ENCODE measurements at places on chromosomes 11 and 22.

DNA sequence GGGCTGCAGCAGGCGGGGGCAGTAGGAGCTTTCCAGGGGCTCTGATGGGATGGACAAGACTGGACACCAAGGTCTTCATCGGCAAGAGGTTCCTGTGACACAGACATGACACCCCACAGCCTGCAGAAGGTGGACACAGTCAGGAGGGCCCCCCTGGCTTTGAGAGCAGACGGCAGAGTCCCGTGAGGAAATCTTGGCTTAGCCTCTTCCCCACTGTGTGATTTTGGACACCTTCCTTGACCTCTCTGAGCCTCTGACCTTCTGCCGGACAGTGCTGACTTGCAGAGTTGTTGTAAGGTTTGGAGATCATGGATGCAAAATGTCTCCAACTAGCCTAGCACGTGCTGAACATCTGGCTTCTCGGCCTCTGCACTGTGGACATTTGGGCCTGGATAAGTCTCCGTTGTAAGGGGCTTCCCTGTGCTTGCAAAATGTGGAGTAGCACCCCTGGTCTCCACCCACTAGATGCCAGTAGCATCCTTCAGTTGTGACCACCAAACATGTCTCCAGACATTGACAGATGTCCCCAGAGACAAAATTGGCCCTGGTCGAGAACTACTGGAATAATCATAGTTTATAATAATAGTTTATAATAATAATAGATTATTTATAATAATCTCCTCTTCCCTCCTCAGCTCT lies 54.6 kb downstream of the MCM5 start:
- DNase-seq: no peak

- no peak for DNase-seq
Measured at GRCh38 chr11:65786008-65786785, 666 bp upstream of the OVOL1 start.

- DNase-seq: no peak
Measured at GRCh38 chr11:17328871-17329494, 22.6 kb upstream of the NCR3LG1 start.

DNA sequence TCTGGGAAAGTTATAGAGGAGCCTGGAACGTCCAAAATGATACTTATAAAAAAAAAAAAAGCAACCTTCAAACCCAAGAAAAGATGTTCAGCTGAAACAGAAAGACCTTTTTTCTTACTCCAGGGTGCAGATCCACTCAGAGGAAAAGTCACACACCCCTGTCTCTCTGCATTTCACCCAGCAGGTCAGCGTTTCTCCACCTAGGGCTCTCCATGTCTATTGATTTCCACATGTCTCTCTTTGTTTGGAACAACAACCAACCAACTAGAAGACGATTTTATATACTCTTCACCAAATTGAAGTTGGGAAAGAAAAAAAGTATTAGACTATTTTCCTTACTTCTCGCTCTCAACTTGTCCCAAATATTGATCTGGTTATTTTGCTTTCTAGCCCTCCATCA lies 42.2 kb upstream of the BLID start:
- DNase-seq: no peak

DNA sequence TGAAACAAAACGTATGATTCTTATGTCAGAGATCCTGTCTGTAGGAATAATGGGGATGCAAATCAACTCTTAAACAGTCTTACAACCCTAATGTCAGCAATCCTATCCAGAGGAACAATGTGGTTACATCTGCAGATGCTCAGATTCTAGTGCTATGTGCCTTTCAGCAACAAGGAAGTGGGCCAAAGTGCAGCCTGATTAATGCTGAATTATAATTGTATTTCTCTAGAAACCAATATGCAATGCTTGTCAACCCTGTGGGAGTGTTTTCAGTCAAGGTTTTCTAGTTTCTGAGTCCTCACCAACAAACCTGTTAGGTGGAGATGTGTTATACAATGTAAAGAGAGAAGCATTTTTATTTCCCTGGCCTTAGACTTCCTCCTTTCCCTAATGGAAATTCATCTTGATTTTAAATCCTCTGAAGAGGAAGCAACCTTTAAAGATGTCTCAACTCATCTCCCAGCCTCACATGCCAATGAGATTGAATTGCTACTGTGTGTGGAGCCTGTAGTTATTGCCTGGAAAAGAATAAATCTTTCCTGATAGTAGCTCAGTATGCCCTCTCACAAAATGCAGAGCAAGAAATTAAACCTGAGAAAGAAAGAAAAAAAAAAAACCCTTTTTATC lies 26.2 kb upstream of the TMEM123 start:
- peak; percentile 33 for DNase-seq

DNA sequence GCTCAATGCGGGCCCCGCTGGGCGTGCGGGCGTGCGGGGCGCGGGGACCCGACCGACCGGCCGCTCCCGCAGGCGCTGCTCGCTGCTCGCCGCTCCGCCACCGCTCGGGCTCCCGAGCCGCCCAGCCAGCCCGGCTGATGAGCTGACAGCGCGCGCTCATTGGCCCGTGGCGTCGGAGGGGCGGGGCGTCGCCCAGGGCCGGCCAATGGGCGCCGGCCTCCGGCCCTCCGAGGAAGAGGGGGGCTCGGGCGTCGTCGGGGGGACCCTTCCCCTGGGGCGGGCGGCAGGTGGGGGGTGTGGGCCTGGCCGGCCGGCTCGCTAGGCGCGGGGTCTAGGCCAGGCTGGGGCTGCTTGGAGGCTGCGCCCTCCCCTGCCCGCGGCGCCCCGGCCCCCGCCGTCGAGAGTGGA lies at the start of gene SCUBE1:
SCUBE1 (minus strand) TSS at position 111 of the 408 bp plus-strand sequence. CDS start 111 bp downstream, outside the sequence.
- peak; percentile 27 for DNase-seq

DNA sequence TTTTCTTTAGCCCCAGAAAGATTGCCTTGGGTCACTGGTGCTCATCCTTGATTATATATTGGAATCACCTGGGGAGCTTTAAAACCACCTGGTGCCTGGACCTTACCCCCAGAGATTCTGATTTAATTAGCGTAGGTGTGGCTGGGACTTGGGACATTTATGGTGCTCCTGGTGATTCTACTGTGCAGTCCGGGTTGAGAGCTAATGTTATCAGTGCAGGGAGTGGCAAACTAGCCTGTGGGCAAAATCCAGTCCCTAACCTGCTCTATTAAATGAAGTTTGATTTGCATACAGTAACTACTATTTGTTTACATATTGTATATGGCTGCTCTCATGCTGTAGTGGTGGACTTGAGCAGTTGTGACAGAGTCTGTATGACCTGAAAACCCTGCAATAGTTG lies 134.0 kb upstream of the SORL1-AS1 start:
- DNase-seq: no peak

- DNase-seq: no peak
Measured at GRCh38 chr11:76025068-76025467, 181.2 kb downstream of the WNT11 start.

DNA sequence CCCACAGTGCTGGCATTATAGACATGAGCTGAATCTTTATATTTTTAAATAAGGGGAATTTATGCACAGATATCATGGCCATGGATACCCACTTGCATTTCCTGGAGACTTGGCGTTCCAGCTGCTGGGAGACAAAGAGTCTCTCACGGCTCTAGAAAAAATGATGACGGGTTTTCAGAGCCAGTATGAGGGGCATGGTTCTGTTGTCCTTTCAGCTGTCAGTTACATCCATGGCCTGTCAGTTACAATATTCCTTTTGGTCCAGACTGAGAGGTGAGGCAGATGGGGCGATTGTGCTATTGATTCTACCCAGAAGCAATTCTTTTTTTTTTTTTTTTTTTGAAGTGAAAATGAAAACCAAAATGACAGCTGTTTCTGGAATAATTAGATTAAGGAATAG lies 29.7 kb downstream of the USH1C start:
- DNase-seq: no peak

GRCh38 chr11:130029137-130029536 lies 26.5 kb upstream of the PRDM10 start:
- DNase-seq: no peak

GRCh38 chr11:47923667-47924066 lies 56.7 kb upstream of the PTPRJ start:
- no peak for DNase-seq

DNA sequence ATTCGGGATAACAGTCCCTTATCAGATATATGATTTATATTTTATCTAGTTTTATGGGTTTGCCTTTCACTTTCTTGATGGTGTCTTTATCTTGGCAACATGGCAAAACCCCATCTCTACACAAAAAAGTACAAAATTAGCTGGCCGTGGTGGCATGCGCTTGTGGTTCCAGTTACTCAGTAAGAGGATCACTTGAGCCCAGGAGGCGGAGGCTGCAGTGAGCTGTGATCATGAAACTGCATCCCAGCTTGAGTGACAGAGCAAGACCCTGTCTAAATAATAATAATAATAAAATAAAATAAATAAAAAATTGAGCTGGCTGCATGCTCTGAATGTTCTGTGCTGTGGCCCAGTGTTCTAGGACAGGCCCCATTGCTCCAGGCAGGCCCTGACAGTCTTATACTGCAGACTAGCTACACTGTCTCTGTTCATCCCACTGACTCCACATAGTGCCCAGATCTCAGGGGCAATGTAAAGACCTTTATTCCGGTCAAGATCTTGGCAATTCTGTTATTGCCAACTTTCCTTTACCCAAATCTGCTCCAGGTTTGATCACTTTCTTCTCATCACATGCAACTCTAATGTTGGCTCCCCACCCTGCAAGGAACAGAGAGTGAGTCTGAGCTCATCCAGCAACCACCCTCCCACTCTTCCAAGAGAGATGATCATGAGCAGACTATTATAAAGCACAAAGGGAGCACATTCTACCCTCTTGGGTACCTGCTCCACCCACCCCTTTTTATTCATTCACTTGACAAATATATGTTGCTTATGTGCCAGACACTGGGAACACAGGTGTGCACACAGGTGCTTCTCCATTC lies 8.8 kb downstream of the HSPA8 start:
- DNase-seq: no peak

- no peak for DNase-seq
Measured at GRCh38 chr22:28441720-28442263, 237.8 kb downstream of the TTC28 start.

GRCh38 chr22:46934172-46934745 lies 171.8 kb downstream of the TBC1D22A start:
- no peak for DNase-seq

DNA sequence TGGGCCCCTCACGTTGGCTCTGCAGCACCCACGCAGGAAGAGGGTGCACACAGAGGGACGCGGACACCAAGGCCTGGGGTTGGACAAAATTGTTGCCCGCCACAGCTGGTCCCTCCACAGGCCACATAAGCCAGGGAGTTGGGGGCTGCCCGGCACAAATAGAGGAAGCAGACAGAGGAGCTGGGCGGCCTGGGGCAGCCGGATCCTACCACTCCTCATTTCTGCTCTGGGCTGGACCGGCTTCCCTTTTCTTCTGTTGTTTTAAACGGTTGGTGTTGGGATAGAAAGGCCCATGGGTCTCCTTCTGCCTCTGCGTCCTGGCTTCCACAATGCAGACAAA lies 36.4 kb upstream of the LINC01488 start:
- DNase-seq: peak; percentile 50

DNA sequence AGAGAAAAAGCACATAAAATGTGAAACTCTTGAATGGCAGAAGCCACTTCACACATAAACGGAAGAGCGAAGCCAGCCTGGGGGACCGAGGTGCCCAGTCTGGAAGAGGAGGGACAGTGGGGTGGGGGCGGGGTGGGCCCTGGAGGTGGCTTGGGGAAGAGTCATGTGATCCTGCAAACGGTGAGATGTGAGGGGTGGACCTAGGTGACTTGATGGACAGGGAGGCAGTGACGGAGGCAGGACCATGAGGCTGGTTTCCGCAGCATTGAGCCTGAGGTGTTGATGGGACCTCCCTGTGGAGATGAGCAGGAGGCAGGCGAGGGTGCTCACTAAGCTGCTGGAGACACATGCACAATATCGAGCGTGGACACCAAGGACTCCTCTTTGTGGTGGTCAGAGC lies 16.8 kb downstream of the ZDHHC24 start:
- no peak for DNase-seq

DNA sequence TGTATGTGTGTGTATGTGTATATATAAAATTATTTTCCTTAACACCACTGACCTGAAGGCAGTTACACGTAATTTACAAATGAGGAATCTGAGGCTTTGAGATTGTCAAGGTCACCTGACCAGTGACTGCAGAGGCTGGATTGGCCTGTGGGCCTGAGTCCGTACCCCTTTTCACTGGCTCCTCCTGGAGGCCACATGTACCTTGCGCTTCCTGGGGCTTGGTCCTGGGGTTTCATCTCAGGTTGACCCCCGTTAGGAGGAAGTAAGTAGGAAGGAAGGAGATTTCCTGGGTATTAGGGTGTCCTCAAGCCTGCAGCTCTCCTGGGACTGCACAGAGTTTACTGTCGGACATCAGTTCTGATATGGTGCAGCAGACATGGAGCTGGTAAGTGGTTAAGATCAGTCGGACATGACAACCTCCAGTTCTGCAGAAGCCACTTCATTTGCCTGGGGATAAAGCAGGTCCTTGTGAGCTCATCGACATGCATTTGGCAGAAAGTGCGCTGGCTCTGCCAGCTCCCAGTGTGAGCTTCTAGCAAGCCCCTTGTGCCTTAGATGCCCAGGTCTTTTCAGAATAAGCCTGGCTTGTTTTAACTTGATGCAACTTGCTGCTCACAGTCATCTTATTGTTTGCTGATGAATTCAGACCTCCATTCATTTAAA lies 36.6 kb downstream of the ST3GAL4 start:
- peak; percentile 17 for DNase-seq

DNA sequence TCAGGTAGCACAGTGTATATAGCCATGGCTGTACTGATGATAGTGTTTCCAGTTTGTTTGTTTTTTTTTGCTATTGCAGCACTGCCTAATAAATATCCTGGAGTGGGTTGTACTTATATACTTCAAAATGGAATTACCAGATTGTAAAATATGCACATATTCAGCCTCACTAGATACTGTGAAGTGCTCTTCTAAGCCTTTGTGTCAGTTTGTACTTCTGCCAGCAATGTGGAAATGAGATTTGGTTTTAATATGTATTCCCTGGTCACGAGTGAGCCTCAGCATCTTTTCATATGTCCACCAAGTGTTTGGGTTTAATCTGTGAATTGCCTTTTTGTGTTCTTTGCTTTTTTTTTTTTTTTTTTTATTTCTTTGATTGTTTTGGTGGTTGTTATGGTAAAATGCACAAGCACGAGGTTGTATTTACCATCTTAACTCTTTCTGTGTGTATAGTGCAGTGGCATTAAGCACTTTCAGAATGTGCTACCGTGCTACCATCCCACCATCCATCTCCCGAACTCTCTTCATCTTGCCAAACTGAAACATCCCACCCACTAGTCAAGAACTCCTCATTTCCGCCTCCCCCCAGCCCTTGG lies 34.9 kb downstream of the ST3GAL4 start:
- DNase-seq: no peak

- DNase-seq: no peak
Measured at GRCh38 chr11:72848846-72849466, 34.7 kb downstream of the ATG16L2 start.

GRCh38 chr11:104526006-104526405 lies 362.1 kb upstream of the PDGFD start:
- DNase-seq: no peak

- DNase-seq: no peak
Measured at GRCh38 chr22:49391436-49391835, 436.2 kb downstream of the BRD1 start.

- DNase-seq: no peak
Measured at GRCh38 chr11:112306230-112306629, 45.6 kb upstream of the PLET1 start.

DNA sequence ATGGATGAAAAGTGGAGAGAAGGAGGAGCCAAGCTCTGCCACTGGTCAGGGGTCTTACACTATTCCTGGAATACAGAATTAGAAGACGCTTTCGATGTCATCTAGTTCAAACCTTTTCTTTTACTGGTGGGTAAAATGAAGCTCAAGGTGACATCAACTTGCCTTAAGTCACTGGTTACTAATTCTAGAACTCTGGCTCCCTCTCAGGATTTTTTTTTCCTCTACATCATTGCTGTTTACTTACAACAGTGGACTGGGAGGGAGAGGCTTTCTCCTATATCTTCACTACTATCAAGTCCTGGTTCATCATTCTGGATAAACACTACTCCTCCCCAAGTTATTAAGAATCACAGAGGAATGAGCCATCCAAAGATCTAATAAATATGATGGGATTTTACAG lies 82.9 kb downstream of the ETS1 start:
- no peak for DNase-seq

Data from inflammatory macrophage treated with lipopolysaccharide for 1 hour (primary cell).